ENCODE measurements at places on chromosomes 3 and 15.

DNA sequence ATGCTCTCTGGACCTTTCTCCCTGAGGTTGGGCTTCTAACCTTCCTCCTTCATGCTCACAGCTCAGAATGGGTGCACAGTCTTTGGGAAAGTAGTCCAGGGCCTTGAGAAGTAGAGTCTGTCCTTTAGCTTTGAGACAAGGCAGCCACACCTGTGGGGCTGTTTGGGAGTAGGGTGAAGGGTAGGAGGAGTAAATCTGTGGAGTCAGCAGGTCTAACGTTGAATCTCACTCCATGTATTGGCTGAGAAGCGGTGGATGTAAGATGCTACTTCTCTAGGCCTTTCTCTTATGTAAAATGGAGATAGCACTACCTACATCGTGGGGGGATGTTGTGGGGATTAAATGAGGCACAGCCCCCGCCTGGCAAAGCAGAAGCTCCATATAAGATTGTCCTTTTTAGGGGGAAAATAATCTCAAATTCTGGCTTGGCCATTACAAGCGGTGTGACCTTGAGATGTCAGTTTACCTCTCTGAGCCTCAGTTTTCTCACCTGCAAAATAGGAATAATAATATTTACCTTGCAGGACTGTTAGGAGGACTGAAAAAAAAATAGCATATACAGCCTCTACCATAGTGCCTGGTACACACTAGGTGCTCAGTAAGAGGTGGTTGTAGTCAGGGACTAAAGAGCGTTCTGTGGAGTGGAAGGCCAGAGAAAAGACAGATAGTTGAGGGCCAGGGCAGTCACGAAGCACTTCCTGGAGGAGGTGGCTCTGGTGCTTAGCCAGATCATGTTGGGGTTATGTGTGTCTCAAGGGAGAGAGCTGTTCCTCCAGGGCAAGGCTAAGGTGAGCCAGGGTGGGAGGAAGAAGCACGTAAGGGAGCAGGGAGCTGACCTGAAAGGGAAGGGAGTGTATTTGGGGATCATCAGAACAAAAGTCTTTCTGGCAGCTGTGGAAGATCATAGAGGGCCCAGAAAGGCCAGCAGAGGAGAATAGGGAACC is 82.8 kb upstream of the MRPS22 start:
- DNase-seq = no peak

DNA sequence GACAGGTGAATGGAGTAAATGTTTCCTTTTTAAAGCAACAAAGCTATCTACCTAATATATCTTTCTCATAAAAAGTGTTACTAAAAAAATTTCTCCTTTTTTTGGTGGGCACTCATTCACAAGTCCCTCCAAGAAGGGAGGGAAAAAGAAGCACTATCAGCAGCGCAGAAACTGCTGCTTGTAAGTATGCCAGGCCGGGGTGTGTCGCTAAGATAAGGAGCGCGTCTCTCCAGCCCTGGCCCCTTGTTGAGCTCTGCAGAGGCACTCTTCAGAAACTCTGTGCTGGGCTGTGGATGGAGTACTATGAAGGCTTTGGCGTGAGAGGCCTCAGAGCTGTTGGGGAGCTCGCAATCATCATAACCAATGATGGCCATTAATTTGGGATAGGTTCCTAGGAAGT is 49.1 kb downstream of the ZDHHC3 start:
- DNase-seq = no peak

- DNase-seq = no peak
These were observed 21.7 kb downstream of the PARP16 start for GRCh38 chr15:65264863-65265430.

DNA sequence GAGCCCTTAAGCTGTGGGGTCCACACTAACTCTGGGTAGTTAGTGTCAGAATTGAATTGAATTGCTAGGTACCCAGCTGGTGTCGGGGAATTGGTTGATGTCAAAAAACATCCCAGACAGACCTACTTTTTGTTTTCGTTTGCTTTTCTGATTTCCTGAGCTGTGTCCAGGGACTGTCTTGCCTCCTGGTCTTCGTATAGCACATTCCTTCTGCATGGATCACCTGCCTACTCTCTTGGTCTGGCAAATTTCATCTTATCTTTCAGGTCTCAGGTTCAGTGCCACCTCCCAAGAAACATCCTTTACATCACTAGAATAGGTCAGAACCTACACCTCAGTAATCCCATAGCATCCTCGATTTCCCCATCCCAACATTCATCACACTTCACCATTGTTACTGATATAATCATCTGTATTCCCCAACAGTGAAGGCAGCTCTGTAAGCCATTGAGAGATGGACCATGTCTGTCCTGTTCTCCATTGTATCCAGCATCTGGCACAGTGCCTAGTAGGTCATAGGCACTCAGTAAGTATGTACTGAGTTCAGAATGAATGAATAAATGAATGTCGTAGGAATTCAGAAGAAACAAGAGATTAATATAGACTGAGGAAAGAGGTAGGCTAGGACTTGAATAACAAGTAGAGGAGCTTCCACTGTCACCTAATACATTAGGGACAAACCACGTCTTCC is 81.2 kb downstream of the ANP32A start:
- no peak for DNase-seq

DNA sequence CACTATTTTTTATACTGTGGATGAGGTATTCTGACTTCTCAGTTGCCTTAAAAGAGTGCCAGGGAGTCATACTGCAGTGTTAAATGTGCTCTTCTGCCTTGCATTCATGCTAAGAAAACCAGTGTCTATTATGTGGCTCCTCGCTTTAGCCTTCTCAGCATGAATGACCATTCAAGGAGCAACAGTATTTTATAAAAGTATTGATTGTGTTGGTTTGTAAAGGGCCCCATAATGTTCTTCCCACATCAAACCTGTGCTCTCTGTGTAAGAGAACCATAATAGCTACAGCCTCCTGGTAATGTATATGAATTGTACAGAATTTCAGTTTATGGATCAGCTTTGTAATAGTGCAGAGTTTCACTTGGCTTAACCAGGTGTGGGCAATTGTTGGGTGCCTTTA is 316.4 kb downstream of the CNTN4 start:
- no peak for DNase-seq

DNA sequence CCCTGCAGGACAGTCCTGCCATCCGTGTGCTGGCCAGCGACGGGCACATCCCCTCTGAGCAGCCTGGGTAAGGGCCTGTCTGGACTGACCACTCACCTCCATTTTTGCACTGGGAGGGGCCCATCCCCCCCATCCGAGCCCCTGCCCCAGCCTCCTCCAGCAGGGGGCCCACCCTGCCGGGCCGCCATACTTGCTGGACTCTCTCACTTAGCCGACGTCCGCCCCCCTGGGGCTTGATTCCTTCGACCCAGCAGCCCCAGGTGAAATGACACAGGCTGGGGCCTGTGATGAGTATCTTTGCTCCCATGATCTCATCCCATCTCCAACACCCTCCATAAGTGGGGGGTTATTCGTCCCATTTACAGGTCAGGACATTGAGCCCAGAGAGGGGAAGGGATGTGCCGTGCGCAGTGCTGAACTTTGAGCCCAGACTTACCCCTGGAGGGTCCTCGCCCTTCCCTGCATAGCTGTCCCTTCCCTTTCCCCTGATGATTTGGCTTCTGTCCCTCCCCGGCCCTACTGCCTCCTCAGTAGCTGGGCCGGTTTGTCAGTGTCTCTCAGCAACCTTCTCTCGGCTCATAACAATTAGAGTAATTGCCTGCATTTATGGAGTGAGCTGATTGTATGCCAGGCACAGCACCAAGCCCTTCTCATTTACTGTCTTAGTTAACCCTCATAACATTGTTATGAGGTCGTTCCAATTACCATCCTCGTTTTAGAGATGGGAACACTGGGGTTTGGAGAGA is 4.2 kb downstream of the LMAN1L start:
- DNase-seq = no peak

DNA sequence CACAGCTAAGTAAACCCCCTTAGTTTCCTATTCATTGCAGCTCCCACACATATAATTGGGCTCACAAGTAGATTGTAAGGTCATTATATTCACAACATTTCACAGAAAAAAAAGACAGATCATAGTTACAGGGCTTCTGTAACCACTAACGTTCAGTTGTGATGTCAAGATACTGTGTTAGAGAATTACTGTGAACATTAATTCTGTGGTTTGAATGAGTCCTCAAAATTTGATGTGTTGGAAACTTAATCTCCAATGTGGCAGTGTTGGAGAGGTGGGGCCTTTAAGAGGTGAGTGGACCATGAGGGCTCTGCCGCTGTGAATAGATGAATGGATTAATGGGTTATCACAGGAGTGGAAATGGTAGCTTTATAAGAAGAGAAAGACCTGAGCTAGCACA is 21.3 kb downstream of the GRK7 start:
- DNase-seq = no peak

- no peak for DNase-seq
These were observed 7.8 kb upstream of the SLCO3A1 start for GRCh38 chr15:91845720-91846119.

- DNase-seq = no peak
These were observed 45.4 kb upstream of the ROPN1 start for GRCh38 chr3:124037326-124037725.

DNA sequence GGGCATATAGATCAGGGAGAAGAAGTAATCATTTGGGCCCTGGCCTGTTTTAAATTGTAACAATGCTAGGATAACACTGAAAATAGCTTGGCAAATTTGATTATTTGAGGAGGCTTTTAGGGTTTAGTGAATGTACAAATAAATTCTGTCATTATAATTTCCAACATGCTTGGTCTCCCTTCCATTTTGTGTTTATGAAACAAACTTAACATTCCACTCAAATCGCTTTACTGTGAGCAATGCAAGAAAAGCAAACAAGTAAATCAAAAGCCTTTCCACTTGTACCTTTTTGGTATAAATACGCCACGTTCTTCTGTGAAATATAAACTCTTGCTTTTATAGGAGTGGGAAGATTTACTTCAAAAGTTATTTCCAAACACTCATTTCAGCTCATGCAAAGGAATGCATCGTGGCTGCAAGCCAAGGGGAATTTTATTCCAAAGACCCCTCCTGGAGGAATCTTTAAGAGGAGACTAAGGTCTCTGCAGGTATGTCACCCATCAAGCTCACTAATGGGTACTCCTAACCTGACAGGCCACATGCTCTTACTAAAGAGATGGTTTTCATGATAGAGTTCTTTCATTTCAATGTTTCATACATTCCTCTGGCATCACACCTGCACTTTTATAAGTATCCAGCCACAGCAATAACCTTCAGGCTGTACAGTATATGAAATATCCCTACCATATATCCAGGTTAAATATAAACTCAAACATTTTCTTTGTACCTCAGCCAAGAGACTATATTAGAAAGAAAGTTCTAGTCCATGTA is 115.2 kb downstream of the P3H2 start:
- DNase-seq = no peak

GRCh38 chr3:40108643-40109042 is 200.9 kb upstream of the EIF1B start:
- no peak for DNase-seq

DNA sequence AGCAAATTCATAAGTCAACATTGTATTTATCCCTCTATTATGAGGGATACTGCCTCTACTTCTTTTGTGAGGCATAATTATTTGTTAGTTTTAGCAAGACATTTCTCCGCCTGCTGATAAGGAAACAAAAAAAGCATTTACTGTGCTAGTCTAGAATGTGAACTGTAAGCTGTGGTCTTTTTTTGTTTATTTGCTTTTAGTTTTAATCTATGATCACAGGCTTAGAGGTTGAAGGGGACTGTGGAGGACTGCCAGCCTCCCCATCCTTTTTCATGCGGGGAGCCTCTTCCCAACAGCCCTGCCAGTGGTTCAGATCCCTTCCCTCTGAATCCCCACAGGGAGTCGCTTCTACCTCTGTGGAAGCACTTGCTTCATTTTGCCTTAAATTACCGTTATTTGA is 331.0 kb upstream of the ROPN1 start:
- DNase-seq = no peak

DNA sequence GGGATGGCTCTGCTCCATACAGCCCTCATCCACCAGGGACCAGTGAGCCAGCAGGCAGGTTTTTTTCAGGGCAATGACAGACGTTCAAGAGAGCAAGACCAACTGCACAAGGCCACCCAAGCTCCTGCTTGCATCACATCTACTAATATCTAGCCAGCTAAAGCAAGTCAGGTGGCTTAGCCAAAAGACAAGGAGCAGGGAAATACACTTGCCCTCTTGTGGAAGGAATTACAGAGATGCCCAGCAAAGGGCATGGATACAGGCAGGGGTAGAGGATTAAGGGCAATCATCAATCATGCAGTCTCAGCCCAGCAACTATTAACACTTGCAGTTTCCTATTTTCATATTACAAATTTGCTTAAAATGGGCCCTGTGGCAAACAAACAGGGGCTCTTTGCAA is 81.5 kb upstream of the NTRK3 start:
- DNase-seq = no peak

- no peak for DNase-seq
These were observed 209.4 kb upstream of the CD96 start for GRCh38 chr3:111332488-111333080.

GRCh38 chr3:183468424-183468823 is 40.0 kb upstream of the MCF2L2 start:
- no peak for DNase-seq

- no peak for DNase-seq
These were observed 110.9 kb upstream of the ZNF717 start for GRCh38 chr3:75896265-75896664.

DNA sequence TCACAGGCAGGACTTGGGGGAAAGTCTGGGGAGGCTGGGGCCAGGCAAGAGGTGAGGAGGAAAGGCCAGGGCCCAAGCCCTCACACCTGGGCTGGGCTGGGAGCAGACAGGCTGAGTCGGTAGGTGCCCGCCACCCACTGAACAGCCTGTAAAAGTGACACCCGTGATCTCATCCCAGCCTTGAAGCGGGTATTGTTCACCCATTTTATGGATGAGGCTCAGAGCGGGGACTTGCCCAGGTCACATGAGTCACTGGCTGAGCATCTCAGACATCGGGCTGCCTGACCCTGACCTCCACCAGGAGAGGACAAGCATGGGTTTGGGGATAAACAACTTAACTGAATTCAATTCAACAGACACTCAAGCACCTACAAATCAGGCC is 52.0 kb upstream of the CTSH start:
- no peak for DNase-seq

GRCh38 chr3:14646131-14646573 is 5.4 kb upstream of the CCDC174 start:
- DNase-seq = no peak

- no peak for DNase-seq
These were observed 120.8 kb upstream of the MEIS2 start for GRCh38 chr15:37220949-37221670.

- DNase-seq = no peak
These were observed 40.4 kb downstream of the IQCB1 start for GRCh38 chr3:121794264-121794983.

- DNase-seq = no peak
These were observed 71.9 kb downstream of the CADPS start for GRCh38 chr3:62803276-62803675.

- DNase-seq = no peak
These were observed 29.7 kb upstream of the NDUFB4 start for GRCh38 chr3:120566243-120566975.

GRCh38 chr3:128606094-128606493 is 44.5 kb downstream of the RPN1 start:
- no peak for DNase-seq

- DNase-seq = no peak
These were observed 194.8 kb upstream of the DPH6 start for GRCh38 chr15:35740761-35741160.
